ENCODE measurements at places on chromosomes 7 and 10.

- no peak for DNase-seq
Measured at GRCh38 chr10:50508315-50509051, 115.3 kb downstream of the SGMS1 start.

DNA sequence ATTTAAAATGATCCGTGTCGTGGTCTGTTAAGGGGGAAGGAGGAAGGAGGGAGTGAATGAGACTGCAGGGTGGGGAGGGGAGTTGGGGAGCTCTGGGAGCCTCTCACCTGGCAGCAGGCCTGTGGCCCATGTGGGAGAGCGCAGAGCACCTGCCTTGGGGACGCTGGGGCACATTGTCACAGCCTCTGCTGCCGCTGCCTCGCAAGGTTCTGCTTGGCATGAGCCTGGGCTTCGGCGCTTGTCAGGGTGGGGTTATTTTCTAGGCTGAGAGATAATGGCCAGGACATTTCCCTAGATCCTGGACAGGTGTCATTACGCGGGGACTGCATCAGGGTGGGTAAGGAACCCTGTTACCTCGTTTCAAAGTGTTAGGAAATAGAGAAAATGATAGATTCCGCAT lies 2.2 kb upstream of the SUN1 start:
- DNase-seq = no peak

DNA sequence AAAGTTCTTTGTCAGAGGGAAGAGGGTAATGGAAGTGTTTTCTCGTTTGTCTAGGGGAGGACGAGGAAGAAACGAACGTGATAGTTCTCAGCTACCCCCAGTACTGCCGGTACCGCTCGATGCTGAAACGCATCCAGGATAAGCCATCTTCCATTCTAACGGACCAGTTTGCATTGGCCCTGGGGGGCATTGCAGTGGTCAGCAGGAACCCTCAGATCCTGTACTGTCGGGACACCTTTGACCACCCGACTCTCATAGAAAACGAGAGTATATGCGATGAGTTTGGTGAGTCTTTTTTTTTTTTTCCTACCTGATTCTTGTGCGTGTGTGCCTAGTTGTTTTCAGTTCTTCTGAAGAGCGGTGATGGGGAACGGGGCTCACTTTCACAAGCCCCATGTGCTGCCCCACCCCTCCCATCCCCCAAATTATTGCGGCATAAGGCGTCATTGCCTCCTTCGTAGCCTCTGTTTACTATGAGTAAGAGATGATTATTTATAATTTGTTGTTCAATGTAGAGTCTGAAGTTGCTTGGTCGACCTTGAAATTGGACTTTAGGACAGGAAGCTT lies 98.6 kb downstream of the ARID5B start:
- no peak for DNase-seq

DNA sequence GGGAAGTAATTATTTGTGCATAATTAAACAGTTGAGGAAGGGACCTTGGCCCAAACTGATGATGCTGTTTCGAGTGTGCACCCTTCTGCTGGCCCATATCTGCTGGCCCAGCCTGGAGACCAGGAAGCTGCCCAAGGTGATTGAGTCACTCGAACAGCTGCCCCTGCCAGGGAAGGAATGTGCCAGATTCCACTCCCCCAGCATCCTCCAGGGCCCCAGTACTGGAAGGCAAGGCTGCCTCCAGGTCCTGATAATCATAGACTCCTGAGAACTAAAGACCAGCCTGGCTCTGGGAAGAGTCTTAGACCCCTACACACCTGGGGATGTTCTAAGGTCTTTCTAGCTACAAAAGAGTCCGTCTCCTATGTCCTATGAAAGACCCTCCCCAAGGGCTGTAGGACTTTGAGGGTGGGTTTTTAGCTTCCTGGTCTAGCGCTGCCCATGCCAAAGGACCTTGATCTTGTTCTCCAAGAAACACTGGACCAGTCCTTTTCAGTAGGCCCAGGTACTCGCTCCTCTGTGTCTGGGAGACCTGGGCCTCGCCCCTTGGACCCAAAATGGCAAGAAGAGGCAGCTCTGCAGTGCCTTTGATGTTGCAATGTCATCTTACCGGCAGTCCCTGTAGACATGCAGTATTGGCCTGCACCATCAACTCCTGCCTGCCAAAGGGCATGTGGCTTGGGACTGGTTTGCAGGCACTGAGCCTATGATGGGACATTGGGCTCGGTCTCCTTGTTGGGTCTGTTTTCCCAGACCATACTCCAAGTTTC lies 103.2 kb upstream of the GPR26 start:
- DNase-seq = no peak

DNA sequence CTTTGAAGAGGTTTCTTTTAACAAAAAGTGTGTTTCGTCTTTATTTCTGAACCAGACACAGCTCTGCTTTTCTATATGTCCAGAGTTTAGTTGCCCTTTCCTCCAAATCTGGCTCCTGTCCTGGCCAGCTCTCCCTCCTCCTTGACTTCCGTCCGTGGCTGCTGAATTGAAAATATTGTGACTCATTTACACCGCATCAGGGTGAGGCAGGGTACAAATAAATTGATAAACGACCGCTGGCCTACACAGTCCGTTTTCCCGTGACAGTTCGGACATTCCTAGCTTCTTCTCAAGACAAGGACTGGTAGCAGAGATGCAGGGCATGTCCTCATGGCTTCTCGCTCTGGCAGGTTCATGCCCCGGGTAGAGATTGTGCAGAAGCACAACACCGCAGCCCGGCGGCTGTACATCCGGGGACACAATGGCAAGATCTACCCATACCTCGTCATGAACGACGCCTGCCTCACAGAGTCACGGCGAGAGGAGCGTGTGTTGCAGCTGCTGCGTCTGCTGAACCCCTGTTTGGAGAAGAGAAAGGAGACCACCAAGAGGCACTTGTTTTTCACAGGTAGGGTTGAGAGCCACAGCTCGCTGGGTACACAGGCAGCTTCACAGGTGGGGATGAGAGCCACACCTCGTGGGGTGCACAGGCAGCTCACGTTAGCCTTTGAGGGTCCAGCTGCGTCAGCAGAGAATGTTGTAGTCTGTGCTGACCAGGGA lies 126.6 kb downstream of the TRRAP start:
- DNase-seq = no peak
